ENCODE measurements at places on chromosomes 2 and 18.

- DNase-seq: peak; percentile 83
Observed at GRCh38 chr2:70087702-70088597, 673 bp downstream of the PCBP1 start.

- no peak for DNase-seq
Observed at GRCh38 chr2:141055531-141055930, 1075.3 kb downstream of the LRP1B start.

DNA sequence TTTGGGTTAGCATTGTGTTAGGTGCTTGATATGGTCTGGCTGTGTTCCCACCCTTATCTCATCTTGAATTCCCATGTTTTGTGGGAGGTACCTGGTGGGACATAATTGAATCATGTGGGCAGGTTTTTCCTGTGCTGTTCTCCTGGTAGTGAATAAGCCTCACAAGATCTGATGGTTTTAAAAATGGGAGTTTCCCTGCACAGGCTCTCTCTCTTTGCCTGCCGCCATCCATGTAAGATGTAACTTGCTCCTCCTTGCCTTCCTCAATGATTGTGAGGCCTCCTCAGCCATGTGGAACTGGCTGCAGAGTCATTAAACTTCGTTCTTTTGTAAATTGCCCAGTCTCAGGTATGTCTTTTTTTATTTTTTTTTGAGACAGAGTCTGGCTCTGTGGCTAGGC lies 2.8 kb downstream of the MSH2 start:
- DNase-seq: no peak

- DNase-seq: peak; percentile 27
Observed at GRCh38 chr18:9825571-9826073, 60.2 kb upstream of the TXNDC2 start.

- no peak for DNase-seq
Observed at GRCh38 chr2:127012215-127012614, 94.7 kb downstream of the BIN1 start.

- no peak for DNase-seq
Observed at GRCh38 chr2:134217924-134218323, 35.9 kb upstream of the MGAT5 start.

GRCh38 chr2:239593455-239593854 lies 192.6 kb upstream of the HDAC4 start:
- no peak for DNase-seq

DNA sequence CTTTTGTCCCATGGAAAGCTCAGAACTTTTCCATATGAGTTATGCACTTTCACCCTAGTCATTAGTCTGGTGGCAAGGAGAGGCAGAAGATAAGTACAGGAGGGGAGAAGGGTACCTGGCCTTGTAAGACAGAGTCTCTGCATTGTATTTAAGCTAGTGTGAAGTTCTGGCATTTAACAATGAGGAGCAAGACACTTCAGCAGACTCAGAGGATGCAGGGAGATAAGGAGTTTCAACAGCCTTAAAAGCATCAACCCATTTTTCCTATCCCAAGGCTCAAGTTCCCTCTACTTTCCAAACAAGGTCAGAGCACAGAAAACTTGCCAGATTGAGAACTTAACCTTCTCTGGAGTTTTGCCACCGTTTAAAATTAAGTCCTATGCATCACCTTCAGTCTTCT lies 348.2 kb upstream of the VRK2 start:
- no peak for DNase-seq

DNA sequence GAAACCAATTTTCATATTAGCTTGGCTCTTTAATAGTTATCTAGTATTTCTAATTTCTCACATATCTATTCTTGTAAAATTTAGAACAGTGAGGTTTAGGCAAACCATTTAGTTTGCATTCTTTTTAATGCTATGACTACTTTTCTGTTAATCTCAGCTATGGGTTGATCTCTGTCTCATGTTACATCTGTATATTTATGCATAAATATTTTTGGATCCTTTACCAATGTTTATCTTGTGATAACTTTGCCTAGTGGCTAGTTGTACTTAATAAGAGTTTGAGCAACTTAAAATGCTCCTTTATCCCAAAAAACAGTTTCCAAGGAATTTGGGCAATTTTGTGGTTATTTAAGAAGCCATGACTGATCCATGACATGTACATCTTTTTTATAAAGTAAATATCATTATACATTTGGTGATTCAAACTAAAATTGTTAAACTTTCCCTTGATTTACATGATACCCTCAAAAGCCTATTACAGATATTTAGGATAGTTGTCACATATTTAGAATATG lies 86.3 kb downstream of the R3HDM1 start:
- no peak for DNase-seq

- DNase-seq: peak; percentile 76
Observed at GRCh38 chr18:32771871-32772580, 797 bp downstream of the KLHL14 start.

- no peak for DNase-seq
Observed at GRCh38 chr2:96822786-96823185, 6.7 kb downstream of the CNNM3 start.

DNA sequence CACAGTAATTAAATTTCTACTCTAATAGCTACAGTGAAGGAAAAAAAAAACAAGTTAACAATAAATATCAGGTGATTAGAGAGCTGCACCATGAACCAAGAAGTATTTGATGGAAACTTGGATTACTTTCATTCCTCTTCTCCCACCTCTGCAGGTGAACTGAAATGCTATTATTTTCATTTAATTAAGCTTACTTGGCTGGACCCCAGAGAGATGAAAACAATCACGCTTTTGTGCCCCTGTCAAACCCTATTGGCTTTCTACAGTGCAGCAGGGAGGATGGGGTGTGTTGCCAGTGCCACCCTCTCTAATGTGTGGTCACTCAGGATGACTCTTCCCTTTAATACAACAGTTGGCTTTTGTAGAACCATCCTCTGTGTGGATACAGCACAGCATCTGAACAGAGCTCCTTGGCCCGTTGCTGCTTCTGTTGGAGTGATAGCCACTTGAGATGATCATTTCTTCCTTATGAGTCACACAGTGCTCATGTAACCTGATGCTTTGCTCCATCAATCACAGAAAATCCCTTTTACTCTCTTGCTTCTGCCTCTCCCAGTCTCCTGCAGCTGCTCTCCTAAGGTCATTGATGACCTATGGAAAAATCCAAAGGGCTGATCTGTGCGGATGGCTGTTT lies 5.5 kb upstream of the ARL4C start:
- DNase-seq: peak; percentile 63

GRCh38 chr18:78716022-78716421 lies 263.6 kb upstream of the SALL3 start:
- no peak for DNase-seq

DNA sequence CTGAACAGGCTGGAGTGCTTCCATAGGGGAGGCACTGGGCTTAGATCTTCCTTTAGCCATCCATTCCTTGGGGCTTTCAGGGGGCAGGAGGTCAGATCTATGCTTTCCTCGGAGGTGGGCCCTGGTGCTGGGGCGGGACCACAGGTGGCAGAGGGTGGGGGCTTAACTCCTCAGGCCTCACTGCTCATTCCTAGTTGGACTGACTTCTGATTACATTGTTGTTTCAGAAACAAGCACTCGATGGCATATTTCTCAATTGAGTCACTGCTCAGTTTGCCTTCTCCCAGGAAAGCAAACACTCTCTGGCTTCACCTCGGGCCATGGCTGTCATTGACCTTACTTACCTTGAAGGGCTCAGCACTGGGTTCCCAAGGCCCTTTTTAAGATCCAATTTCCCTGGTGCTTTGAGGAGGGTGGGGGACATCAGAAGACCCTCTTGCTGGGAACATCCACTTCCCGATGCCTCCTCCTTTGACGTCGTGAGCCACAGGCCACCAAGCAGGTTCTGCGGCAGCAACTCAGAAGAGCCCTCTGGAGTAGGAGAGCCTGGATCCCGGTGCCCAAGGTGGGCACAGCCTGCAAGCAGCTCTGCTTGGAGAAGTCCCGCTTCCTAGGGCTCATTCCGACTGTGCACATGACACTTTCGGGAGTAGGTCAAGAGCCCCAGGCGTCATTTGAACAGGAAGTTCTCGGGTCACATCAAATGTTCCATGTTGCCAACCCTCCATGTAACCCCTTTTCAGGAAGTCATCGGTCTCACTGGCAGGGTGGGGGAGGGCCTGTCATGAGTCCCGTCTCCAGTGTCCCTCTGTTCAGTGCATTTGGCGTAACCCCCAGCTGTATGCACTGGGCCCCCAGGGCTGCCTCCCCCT lies 40.6 kb downstream of the SDC1 start:
- DNase-seq: no peak

DNA sequence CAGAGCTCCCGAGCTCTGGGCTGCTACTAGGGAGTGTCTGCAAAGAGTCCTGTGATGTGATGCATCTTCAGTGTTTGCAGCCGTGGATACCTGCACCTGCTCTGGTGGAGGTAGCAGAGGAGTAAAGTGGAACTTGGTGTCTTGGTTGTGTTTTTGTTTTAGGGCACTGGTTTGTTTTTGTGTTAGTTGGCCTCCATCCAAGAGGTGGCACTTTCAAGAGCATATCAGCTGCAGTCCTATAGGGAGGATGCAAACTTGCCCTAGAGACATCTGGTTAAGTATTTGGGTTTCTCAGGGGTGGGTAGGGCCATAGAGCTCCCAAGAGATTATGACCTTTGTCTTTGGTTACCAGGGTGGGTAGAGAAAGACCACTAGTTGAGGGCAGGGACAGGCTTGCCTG lies 1249.0 kb upstream of the FAM98A start:
- DNase-seq: no peak

DNA sequence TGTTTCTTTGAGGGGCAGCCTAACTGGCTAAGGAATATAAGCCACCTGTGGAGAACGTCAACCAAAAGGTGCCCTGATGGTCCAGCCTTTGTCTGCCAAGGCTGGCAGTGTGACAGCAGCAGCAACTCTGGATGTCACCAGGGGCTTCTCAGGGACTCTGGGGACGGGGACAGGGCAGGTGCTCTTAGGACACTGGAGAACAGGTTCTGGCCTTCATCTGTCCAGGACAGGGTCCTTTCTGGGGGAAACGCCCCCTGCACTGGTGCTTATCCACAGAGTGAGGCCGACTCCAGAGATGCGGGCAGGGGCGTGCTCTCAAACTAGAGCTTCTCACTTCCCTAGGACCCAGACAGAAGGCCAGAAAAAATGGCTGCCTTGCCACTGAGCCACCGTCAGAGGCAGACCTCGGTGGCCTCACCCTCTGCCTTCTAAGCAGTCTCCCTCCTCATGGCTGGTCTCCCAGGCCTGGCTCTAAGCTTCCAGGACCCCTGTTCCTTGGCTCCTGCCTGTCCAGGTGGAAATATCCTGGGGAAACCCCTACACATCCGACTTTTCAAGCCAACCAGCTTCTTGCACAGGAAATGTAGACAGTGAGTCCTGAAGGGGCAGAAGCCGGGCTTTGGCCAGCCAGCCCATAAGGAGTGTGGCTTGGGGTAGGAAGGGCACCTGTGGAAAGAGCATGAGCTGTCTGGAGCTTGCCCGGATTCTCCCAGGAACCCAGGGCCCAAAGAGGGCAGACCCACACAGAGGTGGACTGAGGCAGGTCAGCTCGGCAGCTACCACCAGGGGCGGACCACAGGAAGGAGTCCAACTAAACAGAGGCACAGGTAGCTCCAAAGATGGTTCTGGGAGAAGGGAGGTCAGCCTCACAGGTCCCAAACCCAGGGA lies 11.3 kb upstream of the SFXN5 start:
- no peak for DNase-seq

GRCh38 chr18:49015886-49016647 lies 65.3 kb upstream of the SMAD7 start:
- DNase-seq: no peak

GRCh38 chr2:197145471-197146056 lies 165.0 kb downstream of the ANKRD44 start:
- DNase-seq: peak; percentile 16

- no peak for DNase-seq
Observed at GRCh38 chr18:48324651-48325050, 84.5 kb downstream of the ZBTB7C start.

- no peak for DNase-seq
Observed at GRCh38 chr2:233354500-233354924, 218 bp downstream of the DGKD start.

DNA sequence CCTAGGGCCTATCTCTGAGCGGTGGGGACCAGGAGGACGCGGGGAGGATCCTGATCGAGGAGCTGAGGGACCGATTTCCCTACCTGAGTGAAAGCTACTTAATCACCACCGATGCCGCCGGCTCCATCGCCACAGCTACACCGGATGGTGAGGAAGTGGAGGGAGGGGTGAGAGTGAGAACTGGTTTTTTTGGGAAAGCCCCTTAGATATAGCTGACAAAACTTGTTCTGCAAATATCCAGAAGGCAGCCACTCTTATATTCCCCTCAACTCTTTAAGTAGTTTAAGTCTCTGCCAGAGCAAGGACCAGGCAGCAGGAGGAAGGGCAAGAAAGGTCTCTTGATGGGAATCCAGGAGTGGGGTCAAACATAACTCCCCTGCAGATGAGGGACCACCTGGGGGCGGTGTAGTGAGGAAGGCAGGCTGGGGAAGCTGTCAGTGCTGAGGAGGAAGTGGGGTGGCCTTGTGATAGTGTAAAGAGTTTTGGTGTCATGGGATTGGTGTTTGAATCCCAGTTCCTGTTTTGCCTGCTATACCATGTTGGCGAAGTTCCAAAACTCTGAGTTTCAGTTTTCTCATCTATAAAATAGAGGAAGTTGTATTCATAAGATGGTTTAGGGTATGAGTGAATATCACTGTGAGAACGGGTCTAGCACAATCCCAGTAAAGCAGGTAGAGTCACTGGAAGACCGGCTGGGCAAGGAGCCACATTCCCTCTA lies 3.4 kb downstream of the NAGK start:
- no peak for DNase-seq

DNA sequence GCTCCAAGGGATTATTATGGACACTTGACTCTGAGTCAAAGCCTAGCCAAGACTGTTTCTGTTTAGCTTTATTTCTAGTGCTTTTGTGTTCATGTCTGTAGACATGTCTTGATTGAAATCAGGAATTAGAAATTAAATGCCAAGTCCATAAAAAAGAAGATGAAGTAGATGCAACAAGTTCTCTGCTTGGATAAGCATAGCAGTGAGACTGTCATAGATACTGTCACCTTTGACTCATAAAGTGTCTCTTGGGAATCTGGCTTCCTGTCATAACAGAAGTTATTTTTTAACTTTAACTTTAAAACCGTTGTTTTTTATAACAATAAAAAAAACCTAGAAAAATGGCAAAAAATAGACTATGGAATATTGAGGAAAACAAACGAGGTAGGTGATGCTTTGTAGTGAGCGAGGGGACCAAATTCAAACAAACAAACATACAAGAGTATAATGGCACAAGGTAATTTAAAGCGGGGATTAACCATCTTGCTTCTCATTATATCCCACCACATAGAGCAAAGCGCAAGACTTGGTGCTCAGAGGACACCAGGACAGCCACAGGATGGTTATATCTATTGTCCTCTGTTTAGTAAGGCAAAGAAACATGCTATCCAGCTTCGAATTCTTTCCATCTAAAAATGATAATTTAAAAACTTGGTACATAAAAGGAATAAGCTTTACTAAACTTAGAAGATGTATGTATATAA lies 64.6 kb downstream of the CD226 start:
- DNase-seq: no peak

- DNase-seq: peak; percentile 54
Observed at GRCh38 chr2:138846216-138846821, 66.1 kb upstream of the NXPH2 start.
